Naive thymus-derived CD4-positive, alpha-beta T cell (primary cell): ENCODE measurements at places on chromosomes 5 and 9.

GRCh38 chr5:59128646-59129290 is 545.9 kb downstream of the RAB3C start:
- H3K4me1 ChIP-seq: peaks cover 47% of the 10 kb centered on the region
- DNase-seq: no peak
- H3K36me3 ChIP-seq: no peaks in the 10 kb centered on the region
- H3K27ac ChIP-seq: peak overlapping the region; percentile 75
- H3K4me3 ChIP-seq: no peak overlapping the region
- H3K27me3 ChIP-seq: no peaks in the 10 kb centered on the region

DNA sequence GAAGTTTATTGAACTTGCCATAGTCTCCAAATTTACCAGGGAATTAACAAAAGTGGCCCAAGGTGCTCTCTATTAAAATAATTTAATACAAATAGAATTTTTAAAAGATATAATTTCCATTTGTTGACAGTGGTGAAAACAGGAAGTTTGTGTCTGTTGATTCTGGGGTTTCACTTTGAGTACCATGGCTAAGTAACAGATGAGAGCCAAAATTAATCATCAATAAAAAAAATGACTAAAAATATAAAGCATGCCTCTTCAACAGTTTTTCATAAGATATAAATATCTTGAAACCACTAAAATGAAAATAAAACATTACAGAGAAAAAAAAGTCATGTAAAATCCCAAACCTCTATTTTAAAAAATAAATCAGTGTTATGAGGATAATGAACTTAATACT is 49.8 kb downstream of the SGCD start:
- no peaks in the 10 kb centered on the region for H3K36me3 ChIP-seq
- H3K4me1 ChIP-seq: no peaks in the 10 kb centered on the region
- H3K27me3 ChIP-seq: no peaks in the 10 kb centered on the region

DNA sequence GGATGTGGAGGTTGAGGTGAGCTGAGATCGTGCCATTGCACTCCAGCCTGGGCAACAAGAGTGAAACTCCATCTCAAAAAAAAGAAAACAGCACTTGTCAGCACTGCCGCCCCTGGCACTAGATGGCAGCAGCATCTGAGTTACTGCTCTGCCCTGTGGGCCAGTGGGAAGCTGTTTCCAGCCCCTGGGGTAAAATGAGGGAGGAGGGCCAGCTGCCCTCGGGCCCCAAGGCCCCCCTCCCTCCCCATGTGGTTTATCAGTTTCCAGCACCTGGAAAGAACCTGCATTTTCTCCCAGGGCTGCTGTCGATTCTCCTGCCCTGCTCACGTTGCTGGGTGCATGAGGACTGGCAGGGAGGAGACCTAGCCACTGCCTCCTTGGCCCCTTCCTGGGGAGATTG is 13.2 kb upstream of the CEL start:
- peaks cover 85% of the 10 kb centered on the region for H3K36me3 ChIP-seq
- no peak overlapping the region for H3K27ac ChIP-seq
- H3K4me3 ChIP-seq: no peak overlapping the region
- no peaks in the 10 kb centered on the region for H3K4me1 ChIP-seq
- DNase-seq: peak; percentile 40

DNA sequence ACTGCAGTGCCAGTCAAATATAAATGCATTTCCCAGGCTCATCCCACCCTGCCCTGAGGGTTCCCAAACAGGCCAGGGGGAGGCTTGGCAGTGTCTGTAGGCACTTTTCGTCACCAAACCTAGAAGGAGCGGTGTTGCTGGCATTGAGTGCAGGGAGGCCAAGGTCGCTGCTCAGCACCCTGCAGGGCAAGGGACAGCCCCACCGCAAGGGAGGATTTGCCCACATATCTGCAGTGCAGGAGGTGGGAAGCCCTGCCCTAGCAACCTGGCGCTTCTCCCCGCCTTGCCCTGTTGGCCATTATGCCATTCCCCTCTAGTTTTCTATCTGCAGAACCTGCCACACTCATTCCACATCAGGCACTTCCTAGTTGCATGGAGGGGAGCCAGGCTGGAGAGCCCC is 327.8 kb upstream of the ADCY2 start:
- H3K27ac ChIP-seq: no peak overlapping the region
- no peaks in the 10 kb centered on the region for H3K27me3 ChIP-seq
- no peak overlapping the region for H3K4me3 ChIP-seq
- H3K36me3 ChIP-seq: no peaks in the 10 kb centered on the region
- DNase-seq: no peak

- peaks cover 14% of the 10 kb centered on the region for H3K4me1 ChIP-seq
- no peak for DNase-seq
- no peaks in the 10 kb centered on the region for H3K27me3 ChIP-seq
- H3K36me3 ChIP-seq: no peaks in the 10 kb centered on the region
- H3K4me3 ChIP-seq: no peak overlapping the region
Measured at GRCh38 chr9:114697951-114698351, 16.0 kb upstream of the TEX48 start.

DNA sequence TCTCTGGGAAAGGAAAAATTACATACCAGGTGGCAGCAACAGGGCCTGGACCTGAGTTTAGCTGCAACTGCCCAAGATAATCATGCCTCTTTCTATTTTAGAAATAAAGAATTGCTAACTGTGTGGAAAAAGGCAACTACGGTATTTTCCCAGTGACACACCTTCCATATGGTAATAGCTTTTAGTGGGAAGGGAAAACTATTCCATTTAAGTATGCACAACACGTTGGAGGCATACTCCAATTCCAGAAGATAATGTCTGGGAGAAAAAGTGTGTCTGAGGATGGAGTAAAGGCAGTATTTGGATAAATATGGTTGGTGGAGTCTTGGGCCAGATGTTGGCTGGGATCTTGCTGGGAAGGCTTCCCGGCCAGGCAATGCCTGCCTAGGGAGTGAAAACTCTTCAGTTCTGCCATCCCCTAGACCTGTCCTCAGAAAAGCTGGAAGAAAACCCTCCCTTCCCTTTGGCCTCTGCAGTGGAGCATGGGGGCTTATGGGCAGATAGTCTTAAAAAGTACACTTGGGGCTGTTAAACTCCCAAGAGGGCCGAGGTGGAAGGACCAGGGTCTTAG is 40.6 kb downstream of the SH3PXD2B start:
- H3K36me3 ChIP-seq: no peaks in the 10 kb centered on the region
- H3K4me3 ChIP-seq: no peak overlapping the region
- DNase-seq: no peak
- no peaks in the 10 kb centered on the region for H3K4me1 ChIP-seq
- no peaks in the 10 kb centered on the region for H3K27me3 ChIP-seq

- H3K4me1 ChIP-seq: no peaks in the 10 kb centered on the region
- no peak overlapping the region for H3K4me3 ChIP-seq
- no peak for DNase-seq
Measured at GRCh38 chr9:36803961-36804360, 230.1 kb downstream of the PAX5 start.

DNA sequence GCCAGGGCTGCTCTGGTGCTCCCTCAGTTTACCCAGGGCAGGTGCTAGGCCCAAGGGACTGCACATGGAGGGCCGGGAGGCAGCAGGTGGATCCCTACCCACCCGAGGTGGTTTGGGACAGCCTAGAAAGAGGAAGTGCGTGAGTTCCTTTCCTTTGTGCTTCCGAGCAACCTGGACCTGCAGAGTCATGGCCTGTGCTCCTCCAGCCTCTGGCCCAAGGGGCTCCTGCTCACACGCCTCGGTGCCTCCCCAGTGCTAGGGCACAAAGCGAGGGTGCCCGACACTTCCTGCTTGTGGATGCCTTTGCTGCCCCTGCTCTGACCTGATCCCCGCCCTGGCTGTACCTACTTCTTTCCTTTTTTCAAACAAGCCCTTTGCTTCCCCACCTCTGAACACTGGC is 79.3 kb downstream of the RXRA start:
- H3K4me1 ChIP-seq: peaks cover 49% of the 10 kb centered on the region
- no peaks in the 10 kb centered on the region for H3K27me3 ChIP-seq
- no peaks in the 10 kb centered on the region for H3K36me3 ChIP-seq
- DNase-seq: no peak

DNA sequence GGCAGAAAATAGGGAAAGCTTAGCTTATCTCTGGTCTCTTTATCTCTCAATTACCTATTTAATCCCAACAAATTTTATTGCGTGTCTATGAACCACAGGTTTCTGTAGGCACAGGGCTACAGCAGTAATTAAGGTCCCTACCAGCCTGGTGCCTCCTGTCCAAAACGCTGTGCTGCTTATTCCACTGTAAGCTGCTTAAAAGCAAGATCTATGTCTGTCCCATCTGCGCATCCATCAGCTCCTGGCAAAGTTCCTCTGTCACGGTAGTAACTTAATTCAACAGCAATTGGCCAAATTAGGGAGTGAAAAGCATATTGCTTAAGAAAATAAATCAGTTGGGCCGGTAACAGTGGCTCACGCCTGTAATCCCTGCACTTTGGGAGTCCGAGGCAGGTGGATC is 235.8 kb upstream of the VLDLR start:
- no peak overlapping the region for H3K4me3 ChIP-seq
- no peak for DNase-seq
- H3K27me3 ChIP-seq: no peaks in the 10 kb centered on the region
- no peak overlapping the region for H3K27ac ChIP-seq
- H3K36me3 ChIP-seq: no peaks in the 10 kb centered on the region

DNA sequence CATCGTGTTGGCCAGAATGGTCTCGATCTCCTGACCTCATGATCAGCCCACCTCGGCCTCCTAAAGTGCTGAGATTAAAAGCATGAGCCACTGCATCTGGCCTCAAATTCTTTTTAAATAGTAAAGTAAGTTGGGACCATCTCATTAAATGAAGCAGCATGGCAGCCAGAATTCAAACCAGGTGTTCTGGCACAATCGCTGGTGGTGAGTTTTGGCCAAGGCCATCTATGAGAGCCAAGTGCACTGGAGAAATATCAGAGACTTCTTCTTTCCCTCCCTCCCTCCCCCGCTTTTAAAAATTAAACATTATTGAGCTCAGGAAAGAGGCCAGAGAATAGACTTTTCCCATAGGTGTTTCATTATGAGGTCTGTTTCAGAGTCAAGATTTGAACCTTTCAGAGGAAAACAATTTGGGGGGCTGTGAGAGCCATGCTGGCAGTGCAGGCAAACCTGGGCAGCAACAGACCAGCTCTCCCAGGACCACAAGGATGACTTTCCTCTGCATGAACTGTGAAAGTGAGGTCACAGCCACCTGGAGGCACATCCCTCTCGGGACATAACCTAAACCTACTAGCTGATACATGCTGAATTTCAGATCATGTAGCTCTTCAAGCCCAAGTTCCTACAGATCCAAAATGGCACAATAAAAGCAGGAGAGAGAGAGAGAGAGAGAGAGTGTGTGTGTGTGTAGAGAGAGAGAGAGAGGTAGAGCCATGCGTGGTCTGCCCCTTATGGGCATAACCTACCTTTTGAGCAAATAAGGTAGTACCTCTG is 94.6 kb upstream of the DMRT1 start:
- DNase-seq: no peak
- H3K36me3 ChIP-seq: peaks cover 14% of the 10 kb centered on the region
- peaks cover 19% of the 10 kb centered on the region for H3K4me1 ChIP-seq
- H3K27ac ChIP-seq: no peak overlapping the region

GRCh38 chr5:138884094-138884493 is 9.0 kb upstream of the LRRTM2 start:
- DNase-seq: no peak
- no peaks in the 10 kb centered on the region for H3K4me1 ChIP-seq
- no peaks in the 10 kb centered on the region for H3K36me3 ChIP-seq
- H3K4me3 ChIP-seq: no peak overlapping the region

GRCh38 chr9:89743573-89744254 is 138.9 kb downstream of the GADD45G start:
- no peaks in the 10 kb centered on the region for H3K36me3 ChIP-seq
- no peaks in the 10 kb centered on the region for H3K27me3 ChIP-seq
- H3K4me3 ChIP-seq: peak overlapping the region; percentile 35
- peaks cover 65% of the 10 kb centered on the region for H3K4me1 ChIP-seq

DNA sequence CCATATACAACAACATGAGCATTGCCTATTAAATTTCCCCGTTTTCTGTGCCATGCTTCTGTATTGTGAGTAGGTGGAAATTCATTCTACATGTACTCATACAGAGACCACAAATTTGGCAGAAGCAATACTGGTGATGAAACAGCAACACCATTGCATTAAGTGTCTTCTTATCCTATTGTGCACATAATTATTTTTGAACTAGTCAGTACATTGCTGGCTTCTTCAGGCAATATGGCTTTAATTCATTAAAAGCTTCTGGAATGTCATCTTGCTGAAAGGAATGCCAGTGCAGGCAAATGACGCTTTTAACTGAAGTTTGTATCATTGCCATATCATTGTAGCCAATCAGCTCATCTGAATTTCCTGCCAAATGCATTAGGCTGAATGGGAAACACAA is 82.6 kb downstream of the KIAA1958 start:
- no peaks in the 10 kb centered on the region for H3K4me1 ChIP-seq
- no peak for DNase-seq
- H3K27me3 ChIP-seq: no peaks in the 10 kb centered on the region
- no peak overlapping the region for H3K27ac ChIP-seq
- no peak overlapping the region for H3K4me3 ChIP-seq

- H3K27ac ChIP-seq: no peak overlapping the region
- H3K4me3 ChIP-seq: no peak overlapping the region
- no peaks in the 10 kb centered on the region for H3K36me3 ChIP-seq
- no peaks in the 10 kb centered on the region for H3K4me1 ChIP-seq
Measured at GRCh38 chr5:22835686-22836085, 17.5 kb downstream of the CDH12 start.

GRCh38 chr9:126406075-126406667 is 79.5 kb downstream of the MVB12B start:
- peaks cover 10% of the 10 kb centered on the region for H3K4me1 ChIP-seq
- no peaks in the 10 kb centered on the region for H3K36me3 ChIP-seq
- DNase-seq: no peak
- no peak overlapping the region for H3K27ac ChIP-seq
- H3K27me3 ChIP-seq: no peaks in the 10 kb centered on the region

DNA sequence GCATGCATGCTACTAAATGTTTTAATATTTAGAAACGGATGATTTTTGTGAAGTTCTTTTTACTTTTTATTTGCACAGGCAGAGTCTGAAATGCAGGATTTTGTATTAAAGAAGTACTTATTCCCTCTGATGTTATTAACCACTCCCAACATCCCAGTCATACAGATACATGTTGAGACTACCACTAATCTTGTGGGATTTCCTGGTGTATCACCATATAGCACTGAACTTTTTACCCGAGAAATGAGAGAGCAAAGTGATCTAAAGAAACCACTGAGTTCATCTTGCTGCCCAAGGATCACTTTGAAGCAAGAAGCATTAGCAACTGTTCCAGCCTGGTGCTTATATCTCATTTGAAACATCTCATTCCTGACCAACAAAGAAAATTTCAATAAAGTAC is 443.8 kb downstream of the BNC2 start:
- H3K4me3 ChIP-seq: no peak overlapping the region
- no peaks in the 10 kb centered on the region for H3K27me3 ChIP-seq
- DNase-seq: no peak
- H3K27ac ChIP-seq: no peak overlapping the region

GRCh38 chr5:115343855-115344254 is 47.4 kb upstream of the CCDC112 start:
- DNase-seq: no peak
- H3K27me3 ChIP-seq: no peaks in the 10 kb centered on the region
- H3K4me1 ChIP-seq: no peaks in the 10 kb centered on the region
- no peak overlapping the region for H3K4me3 ChIP-seq
- no peaks in the 10 kb centered on the region for H3K36me3 ChIP-seq
